Activated naive CD4-positive, alpha-beta T cell treated with Interleukin-2 at 50 U/mL for 16 hours (primary cell): ENCODE measurements at places on chromosomes 11 and 22.

DNA sequence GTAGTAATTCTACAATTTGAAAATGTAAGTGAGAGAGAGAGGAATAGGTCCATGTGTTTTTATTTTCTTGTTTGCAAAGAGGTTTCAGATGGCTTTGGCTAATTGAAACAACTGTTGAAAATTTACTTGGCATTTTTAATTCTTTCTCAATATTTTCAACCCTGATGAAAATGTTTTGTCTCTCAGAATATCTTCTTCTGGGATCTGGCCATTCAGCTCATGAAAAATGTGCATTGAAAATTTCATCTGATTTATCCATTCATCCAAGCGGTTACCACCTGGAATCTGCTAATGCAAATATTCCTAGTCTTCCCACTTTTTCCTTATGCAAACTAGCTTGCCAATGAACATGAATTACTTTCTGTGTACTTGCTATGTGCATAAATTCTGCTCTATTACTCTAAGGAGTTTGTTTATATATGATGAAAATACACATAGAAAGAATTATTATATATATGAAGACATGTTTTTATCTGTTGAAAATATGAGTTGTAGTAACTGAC is 621.2 kb downstream of the LRRC4C start:
- DNase-seq: no peak

- DNase-seq: no peak
Observed at GRCh38 chr11:65429068-65429681, 6.6 kb downstream of the NEAT1 start.

DNA sequence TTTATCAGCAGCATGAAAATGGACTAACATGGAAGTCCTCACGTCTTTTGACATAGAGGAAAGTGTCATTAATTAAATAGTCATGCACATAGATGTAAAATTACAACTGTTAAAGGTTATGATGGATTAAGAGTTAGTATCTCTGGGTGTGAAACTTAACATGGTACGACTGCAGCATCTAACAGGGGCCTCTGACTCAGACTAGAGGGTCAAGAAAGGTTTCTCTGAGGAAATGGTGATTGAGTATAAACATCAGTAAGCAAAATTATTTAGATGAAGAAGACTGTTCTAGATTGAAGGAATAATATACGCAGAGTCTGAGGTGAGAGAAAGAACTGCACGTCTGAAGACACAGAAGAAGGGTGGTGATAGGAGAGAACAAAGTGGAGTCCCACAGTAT is 42.1 kb upstream of the GAB2 start:
- no peak for DNase-seq

- DNase-seq: no peak
Observed at GRCh38 chr11:78733031-78733430, 158.4 kb upstream of the NARS2 start.

DNA sequence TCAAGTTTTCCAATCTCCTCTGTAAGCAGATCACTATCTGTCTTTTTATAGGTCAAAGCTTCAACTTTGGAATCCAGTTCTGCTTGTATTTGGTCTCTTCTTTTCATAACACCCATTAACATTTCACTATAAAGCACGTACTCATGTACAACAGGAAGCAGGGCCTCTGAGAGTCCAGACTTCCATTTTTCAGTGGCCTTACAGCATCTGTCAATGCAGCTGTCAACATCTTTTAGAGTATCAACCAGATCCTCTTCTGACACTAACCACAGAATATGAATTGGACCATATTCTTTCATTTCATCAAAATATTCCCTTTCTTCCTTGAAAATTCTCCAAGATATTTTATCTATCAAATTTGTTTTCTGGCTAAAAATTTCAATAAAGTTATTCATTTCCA is 24.7 kb upstream of the SLN start:
- DNase-seq: no peak

GRCh38 chr11:6925636-6926207 is 504 bp upstream of the ZNF215 start:
- no peak for DNase-seq

GRCh38 chr11:111683806-111684205 is 81.6 kb downstream of the SIK2 start:
- DNase-seq: no peak

- DNase-seq: no peak
Observed at GRCh38 chr22:46001046-46001425, 24.1 kb upstream of the WNT7B start.

- DNase-seq: peak; percentile 62
Observed at GRCh38 chr22:35540595-35541253, at the start of gene RASD2. TSS of gene RASD2 (plus strand) at chr22:35540831. CDS start at chr22:35546810, 5,979 bp downstream.

DNA sequence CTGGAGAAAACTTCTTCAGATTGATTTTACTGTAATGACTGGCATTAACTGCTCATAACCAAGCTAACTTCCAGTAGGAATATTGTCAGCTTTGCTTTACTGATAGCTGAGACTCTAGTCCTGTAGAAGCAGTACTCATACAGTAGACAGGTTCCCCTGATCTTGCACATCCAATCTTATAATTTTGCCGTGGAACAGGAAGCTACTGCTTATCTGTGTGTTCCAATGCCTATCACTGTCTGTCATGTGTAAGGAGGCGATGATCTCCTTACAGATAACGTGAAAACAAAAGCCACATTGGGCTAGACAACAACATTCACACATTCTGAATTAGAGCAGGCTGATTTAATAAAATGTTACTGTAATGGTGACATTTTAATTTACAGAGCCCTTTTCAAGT is 13.2 kb downstream of the HSD17B12 start:
- no peak for DNase-seq

DNA sequence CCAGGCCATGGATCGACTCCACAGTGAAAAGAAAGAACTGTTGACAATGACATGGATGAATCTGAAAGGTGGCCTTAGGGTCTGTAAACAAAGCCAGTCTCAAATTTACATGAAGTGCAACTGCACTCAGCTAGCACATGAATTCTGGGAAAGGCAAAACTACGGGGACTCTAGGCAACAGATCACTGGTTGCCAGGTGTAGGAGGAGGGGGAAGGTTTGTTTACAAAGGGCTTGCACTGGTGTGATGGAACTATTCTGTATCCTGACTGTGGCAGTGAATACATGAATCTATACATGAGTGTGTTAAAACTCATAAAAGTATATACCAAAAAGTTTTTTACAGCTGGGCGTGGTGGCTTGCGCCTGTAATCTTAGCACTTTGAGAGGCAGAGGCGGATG is 27.3 kb downstream of the ALX4 start:
- no peak for DNase-seq

- DNase-seq: no peak
Observed at GRCh38 chr11:33178443-33179180, 17.3 kb upstream of the CSTF3 start.

GRCh38 chr11:68598816-68599653 is 85.3 kb upstream of the GAL start:
- DNase-seq: no peak

DNA sequence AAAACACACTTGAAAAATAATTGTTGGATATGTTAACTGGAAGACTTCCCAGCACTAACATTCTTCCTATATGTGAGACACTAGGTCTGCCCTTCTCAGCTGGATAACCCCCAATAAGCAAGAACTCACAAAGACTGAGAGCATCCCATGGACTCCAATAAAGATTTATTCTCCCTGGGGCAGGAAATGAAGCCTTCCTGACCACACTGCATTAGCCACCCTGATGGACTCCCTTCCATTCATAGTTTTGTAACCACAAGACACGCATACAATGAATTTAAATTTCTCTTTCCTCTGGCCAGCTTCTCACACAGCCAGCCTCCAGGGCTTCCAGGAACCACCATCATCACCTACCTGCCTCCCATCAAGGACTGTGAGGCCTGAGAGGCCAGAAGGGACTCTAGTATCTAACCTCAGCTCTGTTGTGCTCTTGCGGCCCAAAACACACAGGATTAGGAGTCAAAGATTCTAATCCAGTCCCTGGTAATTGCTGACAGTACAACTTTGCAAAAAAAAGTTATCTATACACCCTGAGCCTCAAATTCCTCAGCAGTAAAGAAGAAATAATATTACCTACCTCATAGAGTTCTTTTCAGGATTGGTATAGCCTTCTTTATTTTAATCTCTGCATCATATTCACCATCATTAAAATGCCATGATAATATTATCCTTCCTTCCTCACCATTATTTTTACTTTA is 45.6 kb upstream of the GDPD4 start:
- DNase-seq: no peak

GRCh38 chr11:7889985-7890384 is 41.1 kb downstream of the OR10A6 start:
- DNase-seq: no peak

DNA sequence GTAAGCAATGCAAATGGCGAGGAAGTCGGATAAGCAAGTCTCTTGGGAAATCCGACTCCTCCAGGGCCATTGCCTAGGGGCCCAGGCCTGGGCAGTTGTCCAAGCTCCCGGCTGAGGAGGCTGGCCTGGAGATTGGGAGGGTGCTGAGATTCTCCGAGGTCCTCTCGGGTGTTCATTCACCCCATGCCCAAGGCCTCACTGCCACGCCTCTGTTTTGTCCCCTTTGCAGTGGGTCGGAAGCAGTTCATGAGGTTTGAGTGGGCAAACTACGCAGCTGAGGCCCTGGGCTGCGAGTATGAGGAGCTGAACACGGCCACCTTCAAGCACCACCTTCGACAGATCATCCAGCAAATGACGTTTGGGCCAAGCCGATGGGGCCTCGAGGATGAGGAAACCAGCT is 81.3 kb downstream of the MYO18B start:
- DNase-seq: no peak

- DNase-seq: no peak
Observed at GRCh38 chr11:119668676-119669075, 60.3 kb downstream of the NECTIN1 start.

- DNase-seq: no peak
Observed at GRCh38 chr11:33936725-33937604, 45.1 kb upstream of the LMO2 start.

DNA sequence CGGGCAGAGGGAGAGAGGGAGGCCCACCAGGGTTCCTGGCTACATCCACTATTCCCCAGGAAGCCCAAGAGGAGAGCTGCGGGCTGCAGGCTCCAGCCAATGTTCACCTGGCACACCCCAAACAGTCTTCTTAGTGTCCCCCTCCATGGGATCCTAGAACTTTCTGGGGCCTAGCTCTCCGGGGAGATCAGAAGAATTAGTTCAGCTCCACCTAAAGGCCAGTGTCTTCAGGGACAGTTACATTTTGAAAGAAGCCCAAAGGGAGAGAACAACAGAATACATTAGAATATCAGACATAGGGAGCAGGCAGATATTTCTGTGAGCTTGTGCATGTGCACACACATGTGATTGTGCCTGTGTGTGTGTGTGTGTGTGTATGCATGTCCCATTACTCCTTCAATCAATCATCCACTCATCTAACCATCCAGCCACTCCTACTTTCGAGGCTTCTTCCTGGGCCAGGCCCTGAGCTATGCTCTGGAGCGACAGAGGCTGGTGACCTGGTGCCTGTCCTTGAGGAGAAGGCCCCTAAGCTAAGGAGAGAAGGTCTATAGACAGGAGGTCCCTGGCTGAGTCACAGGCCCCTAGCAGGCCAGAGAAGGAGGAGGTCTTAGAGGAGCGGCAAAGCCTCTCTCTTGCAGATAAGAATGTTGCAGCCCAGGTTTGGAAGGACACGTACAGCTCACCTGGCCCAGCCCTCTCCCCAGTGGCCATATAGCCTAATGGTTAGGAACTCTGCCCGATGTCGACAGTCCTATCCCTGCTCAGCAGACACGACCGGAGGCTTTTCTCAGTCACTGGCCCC is 165.5 kb downstream of the DSCAML1 start:
- no peak for DNase-seq

- DNase-seq: no peak
Observed at GRCh38 chr11:73206801-73207200, 11.3 kb upstream of the P2RY2 start.

DNA sequence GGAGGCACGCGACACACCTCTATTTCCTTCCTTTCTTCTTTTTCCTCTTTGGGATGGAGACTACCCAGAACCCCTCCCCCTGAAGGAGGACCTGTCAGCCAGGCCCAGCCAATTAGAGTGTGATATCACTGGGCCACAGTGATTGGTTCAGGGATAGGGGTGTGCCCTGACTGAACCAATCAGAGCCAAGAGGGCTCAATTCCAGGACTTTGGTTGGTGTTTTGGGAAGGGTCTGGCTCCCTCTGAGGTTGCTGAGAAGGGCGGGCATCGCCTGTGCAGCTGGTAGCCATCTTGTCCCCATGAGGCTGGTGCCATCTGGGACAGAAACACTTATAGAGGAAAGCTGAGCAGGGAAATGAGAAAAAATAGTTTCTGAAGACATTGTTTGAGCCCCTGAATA is 71.4 kb downstream of the CHST1 start:
- DNase-seq: no peak

DNA sequence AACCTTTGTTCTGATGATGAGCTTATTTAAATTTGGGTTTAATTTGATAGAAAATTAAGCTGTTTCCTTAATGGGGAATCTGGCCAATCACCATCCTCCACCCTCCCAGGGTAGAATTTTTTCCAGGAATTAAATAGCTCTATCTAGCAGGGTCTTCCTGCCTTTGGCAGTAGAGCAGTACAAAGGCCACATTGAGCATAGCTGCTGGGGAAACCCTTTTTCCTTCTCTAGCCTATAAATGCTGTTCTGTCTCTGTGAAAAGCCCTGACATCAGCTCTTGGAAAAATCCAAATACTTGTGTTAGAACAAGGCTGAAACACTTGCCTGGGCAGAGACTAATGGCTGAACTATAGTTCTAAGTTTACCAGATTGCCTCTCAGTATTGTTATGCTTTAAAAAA is 55.1 kb downstream of the ARHGEF12 start:
- no peak for DNase-seq

DNA sequence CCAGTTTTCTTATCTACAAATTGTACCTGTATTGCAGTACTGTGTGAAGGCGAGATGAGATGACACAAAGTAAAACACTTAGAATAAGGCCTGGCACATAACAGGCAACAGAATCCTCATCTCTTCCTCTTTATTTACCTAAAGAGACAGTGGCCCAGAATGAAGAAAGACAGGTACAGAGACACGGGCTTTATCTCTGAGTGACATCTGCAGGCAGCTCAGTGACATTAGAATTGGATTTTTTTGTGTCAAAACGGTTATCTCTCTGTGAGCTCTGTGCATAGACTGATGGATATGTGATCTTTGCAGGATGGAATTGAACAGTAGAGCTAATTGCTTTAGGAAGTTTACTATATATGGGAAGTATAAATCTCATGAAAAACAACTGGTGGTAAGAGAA is 36.2 kb upstream of the TRPC6 start:
- DNase-seq: no peak
